ENCODE measurements at places on chromosomes 5 and 9. TPM values are rescaled to one million over a fixed set of nuclear protein-coding genes. Genes with fewer than 3 reads are reported as not detected.

Gene DOK3
- 6.9 TPM for total RNA-seq

Gene SHLD3
- total RNA-seq: 4.2 TPM

Gene SIGMAR1
- total RNA-seq: 59.0 TPM

Gene EMB
- total RNA-seq: 26.8 TPM

Gene TTC16
- not detected for total RNA-seq

Gene FLT4
- total RNA-seq: 3.4 TPM

- no peaks in the 10 kb centered on the region for H3K36me3 ChIP-seq
- H3K4me3 ChIP-seq: no peak overlapping the region
- no peak for DNase-seq
- peaks cover 16% of the 10 kb centered on the region for H3K27me3 ChIP-seq
- no peak overlapping the region for H3K27ac ChIP-seq
- no peaks in the 10 kb centered on the region for H3K4me1 ChIP-seq
Observed at GRCh38 chr9:97961361-97961760, 21.8 kb upstream of the ANP32B start.

GRCh38 chr5:10857338-10857733 lies 96.3 kb upstream of the DAP start:
- H3K4me1 ChIP-seq: peaks cover 11% of the 10 kb centered on the region
- H3K36me3 ChIP-seq: no peaks in the 10 kb centered on the region
- no peak overlapping the region for H3K4me3 ChIP-seq
- H3K27ac ChIP-seq: no peak overlapping the region
- peaks cover 38% of the 10 kb centered on the region for H3K27me3 ChIP-seq
- DNase-seq: no peak

GRCh38 chr5:150206098-150206778 lies 16.4 kb downstream of the SLC6A7 start:
- H3K36me3 ChIP-seq: no peaks in the 10 kb centered on the region
- no peaks in the 10 kb centered on the region for H3K27me3 ChIP-seq
- H3K27ac ChIP-seq: no peak overlapping the region

DNA sequence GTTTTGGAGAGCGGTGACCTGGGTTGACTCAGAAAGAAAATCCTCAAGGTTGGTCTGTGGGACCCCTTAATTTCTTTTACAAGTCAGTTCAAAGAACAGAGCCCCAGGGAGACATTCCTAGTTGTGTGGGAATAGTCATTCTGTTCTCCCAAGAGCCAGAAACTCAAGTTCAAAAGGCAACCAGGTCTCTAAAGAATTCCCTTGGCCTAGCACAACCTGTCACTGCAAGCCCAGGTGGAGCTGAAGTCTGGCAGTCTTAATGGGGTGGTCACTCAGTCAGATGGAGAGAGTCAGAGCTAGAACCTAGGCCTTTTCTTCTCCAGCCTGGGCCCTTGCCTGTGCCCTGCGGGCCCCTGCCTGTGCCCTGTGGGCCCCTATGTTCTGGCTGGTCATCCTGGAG lies 37.5 kb upstream of the CDKN2AIPNL start:
- H3K4me3 ChIP-seq: no peak overlapping the region
- H3K36me3 ChIP-seq: no peaks in the 10 kb centered on the region
- DNase-seq: no peak
- no peak overlapping the region for H3K27ac ChIP-seq
- H3K27me3 ChIP-seq: no peaks in the 10 kb centered on the region
- H3K4me1 ChIP-seq: no peaks in the 10 kb centered on the region

DNA sequence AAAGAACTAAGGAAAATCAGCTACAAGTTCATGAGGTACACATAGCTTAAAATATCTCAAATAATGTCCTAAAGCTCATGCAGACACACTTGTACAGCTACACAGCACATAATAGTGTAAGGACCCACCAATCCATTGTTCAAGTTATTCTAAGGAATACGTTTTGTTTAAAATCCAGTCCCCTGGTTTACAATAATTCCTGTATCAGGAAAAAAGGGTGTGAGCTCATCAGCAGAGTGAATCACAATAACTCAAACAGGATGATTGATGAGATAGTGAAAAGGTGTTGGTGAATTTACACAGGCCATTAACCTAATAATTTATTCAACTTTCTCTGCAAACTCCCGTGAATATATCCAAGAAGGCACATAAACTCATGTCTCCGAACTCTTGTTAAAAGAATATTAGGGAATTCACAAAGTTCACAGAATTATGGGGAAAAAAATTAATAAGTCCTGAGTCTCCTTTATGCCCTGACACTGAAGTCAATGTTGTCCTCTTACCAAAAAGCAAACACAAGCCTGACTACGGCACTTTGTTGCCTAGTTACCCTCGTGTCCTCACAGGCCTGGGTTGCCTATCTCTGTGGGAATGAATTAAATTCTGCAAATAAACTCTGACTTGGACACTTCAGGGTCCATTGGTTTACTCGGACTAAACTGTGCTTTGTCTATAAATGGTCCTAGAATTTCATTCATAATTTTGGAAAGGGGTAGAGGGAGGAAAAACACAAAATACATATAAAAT lies 142.8 kb upstream of the PDE4D start:
- H3K36me3 ChIP-seq: no peaks in the 10 kb centered on the region
- H3K4me3 ChIP-seq: peak overlapping the region; percentile 48
- H3K27me3 ChIP-seq: no peaks in the 10 kb centered on the region
- peaks cover 5% of the 10 kb centered on the region for H3K4me1 ChIP-seq

Data from type B pancreatic cell (in vitro differentiated cells).